ENCODE measurements at places on chromosomes 12 and 14. TPM values are rescaled to one million over a fixed set of nuclear protein-coding genes. Genes with fewer than 3 reads are reported as not detected.

The CEP290 gene
- 8.1 TPM for total RNA-seq

The CCDC175 gene
- not detected for total RNA-seq

The VTI1B gene
- 125 TPM for total RNA-seq

The VDR gene
- total RNA-seq = 0.33 TPM

The AKAP3 gene
- total RNA-seq = 2.7 TPM

The TMEM52B gene
- not detected for total RNA-seq

The DBX2 gene
- total RNA-seq = 0.14 TPM

The CD69 gene
- 0.25 TPM for total RNA-seq

The KRT83 gene
- not detected for total RNA-seq

The CLEC4C gene
- total RNA-seq = not detected

The GLIPR1L1 gene
- total RNA-seq = not detected

The BEST3 gene
- 0.80 TPM for total RNA-seq

The CLEC2A gene
- not detected for total RNA-seq

The CRY1 gene
- 10.0 TPM for total RNA-seq

The EEF1AKMT3 gene
- total RNA-seq = 0.99 TPM

The TRHDE gene
- 0.96 TPM for total RNA-seq

The UNC119B gene
- 11.5 TPM for total RNA-seq

The CRIP1 gene
- total RNA-seq = 65.9 TPM

The GALNT16 gene
- total RNA-seq = 70.5 TPM

The ACACB gene
- 123 TPM for total RNA-seq

The SYT1 gene
- 0.30 TPM for total RNA-seq

The FOXG1 gene
- not detected for total RNA-seq

The CBLN3 gene
- total RNA-seq = 0.55 TPM

The CEBPE gene
- not detected for total RNA-seq

The LIN7A gene
- total RNA-seq = 11.9 TPM

The DPY19L2 gene
- total RNA-seq = 52.1 TPM

The LRRC43 gene
- total RNA-seq = 0.74 TPM

The CLEC12A gene
- 5.7 TPM for total RNA-seq

The HAL gene
- total RNA-seq = not detected

The POTEG gene
- total RNA-seq = not detected

The NTS gene
- total RNA-seq = not detected

The DDHD1 gene
- total RNA-seq = 6.7 TPM

The KCNK13 gene
- 1.9 TPM for total RNA-seq

The KRT77 gene
- total RNA-seq = not detected

The SSTR1 gene
- 0.69 TPM for total RNA-seq

The UNC79 gene
- 0.25 TPM for total RNA-seq

The OTUB2 gene
- 0.27 TPM for total RNA-seq

The NKX2-1 gene
- not detected for total RNA-seq

The NFATC4 gene
- total RNA-seq = 20.6 TPM

The EIF2S3B gene
- total RNA-seq = 0.22 TPM

The SLC41A2 gene
- total RNA-seq = 4.6 TPM

The NEDD1 gene
- 15.2 TPM for total RNA-seq

The KIF5A gene
- total RNA-seq = 0.08 TPM

The ACOT6 gene
- not detected for total RNA-seq

The HOXC4 gene
- total RNA-seq = not detected

The PARPBP gene
- total RNA-seq = 0.33 TPM

The NEUROD4 gene
- not detected for total RNA-seq

The AMIGO2 gene
- 2.3 TPM for total RNA-seq

The ITGB7 gene
- 1.1 TPM for total RNA-seq

The SPRYD3 gene
- 49.1 TPM for total RNA-seq

The NRL gene
- total RNA-seq = 1.5 TPM

The ESR2 gene
- 1.0 TPM for total RNA-seq

The PRKD1 gene
- total RNA-seq = 3.1 TPM

The P2RX7 gene
- total RNA-seq = 1.6 TPM

The BATF gene
- 0.93 TPM for total RNA-seq

The SLC22A17 gene
- 9.7 TPM for total RNA-seq

The PAH gene
- total RNA-seq = not detected

The IKZF4 gene
- total RNA-seq = 8.4 TPM

The SYNDIG1L gene
- 0.11 TPM for total RNA-seq

The TSHR gene
- not detected for total RNA-seq

Measured in left ventricle myocardium inferior (tissue), 1 donor.